ENCODE measurements at places on chromosomes 12 and 14. TPM values are rescaled to one million over a fixed set of nuclear protein-coding genes. Genes with fewer than 3 reads are reported as not detected.

Gene MUCL1
- total RNA-seq, result not detected

Gene TMEM52B
- not detected for total RNA-seq

- no peak overlapping the region for H3K27ac ChIP-seq
- no peaks in the 10 kb centered on the region for H3K36me3 ChIP-seq
- H3K27me3 ChIP-seq, result no peaks in the 10 kb centered on the region
- no peak for DNase-seq
- H3K4me3 ChIP-seq, result no peak overlapping the region
Measured at GRCh38 chr14:80146941-80147340, 64.4 kb downstream of the DIO2 start.

DNA sequence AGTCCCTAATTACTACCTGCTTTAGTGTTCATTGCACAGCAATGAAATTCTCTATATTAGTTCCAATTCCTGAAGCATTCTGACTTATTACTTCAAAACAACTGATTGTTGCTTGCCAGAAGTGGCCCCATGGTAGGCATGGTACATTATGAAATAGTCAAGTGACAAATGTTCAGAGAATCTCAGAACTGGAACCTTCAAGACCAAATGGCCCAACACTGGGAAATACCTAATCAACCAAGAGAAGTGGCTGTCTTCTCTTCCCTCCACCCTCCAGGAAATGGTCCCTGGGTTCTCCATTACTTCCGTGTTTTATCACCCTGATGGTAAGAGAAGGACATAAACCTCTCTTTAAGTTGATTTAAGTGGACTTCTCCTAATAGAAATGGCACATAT lies 49.9 kb downstream of the ITPR2 start:
- no peak overlapping the region for H3K27ac ChIP-seq
- DNase-seq, result no peak
- H3K4me1 ChIP-seq, result peaks cover 2% of the 10 kb centered on the region
- peaks cover 41% of the 10 kb centered on the region for H3K36me3 ChIP-seq
- no peaks in the 10 kb centered on the region for H3K27me3 ChIP-seq

DNA sequence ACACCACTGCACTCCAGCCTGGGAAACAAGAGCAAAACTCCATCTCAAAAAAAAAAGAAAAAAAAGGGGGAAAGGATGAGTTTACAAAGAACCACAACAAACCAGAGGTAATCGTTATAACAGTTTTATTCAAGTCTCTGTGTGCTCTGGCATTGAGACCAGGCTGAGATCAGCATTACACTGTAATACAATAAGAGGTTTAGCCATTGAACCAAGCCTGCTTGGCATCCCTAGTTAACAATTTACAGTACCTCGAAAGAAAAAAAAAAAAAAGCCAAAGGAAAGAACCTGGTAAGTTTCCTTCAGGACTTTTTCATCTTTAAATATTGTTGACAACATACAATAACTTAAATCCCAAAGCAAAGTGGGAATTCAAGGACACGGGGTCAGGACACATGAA lies 80.7 kb downstream of the TTC9 start:
- no peak for DNase-seq
- H3K4me3 ChIP-seq, result no peak overlapping the region
- H3K27ac ChIP-seq, result no peak overlapping the region
- no peaks in the 10 kb centered on the region for H3K4me1 ChIP-seq

DNA sequence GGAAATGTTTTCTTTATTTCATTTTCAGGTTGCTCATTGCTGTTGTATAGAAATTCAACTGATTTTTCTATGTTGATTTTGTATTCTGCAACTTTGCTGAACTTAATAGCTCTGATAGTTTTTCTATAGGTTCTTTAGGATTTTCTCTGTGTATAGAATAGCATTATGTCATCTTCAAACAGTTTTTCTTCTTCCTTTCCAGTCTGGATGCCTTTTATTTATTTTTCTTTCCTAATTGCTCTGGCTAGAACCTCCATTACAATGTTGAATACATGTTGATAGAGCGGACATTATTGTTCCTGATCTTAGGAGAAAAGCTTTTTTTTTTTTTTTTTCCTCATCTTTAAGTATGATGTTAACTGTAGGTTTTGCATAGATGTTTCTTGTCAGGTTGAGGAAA lies 39.2 kb downstream of the MIA2 start:
- DNase-seq, result no peak
- no peak overlapping the region for H3K27ac ChIP-seq
- H3K4me3 ChIP-seq, result no peak overlapping the region
- H3K36me3 ChIP-seq, result peaks cover 51% of the 10 kb centered on the region
